ENCODE measurements at places on chromosomes 2 and 18.

DNA sequence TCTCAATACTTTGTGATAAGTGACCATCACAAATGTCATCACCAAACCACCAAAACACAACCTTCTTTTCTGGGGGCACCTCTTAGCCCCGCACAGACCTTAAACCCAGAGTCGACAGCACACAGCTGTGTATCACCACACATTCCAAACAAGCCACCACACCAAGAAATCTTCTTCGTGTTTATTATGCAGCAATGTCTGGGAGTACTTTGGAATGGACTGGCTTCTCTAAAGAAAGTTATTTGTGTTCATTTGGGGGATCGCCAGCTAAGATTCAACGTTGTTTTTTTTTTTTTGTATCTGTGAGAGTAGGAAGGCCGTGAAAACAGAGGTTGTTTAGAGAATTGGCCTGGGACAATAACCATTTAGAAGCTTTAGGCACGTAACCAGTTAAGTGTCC lies 1.1 kb upstream of the MTA3 start:
- H3K27ac ChIP-seq, result no peak overlapping the region
- H3K27me3 ChIP-seq, result peaks cover 11% of the 10 kb centered on the region
- H3K36me3 ChIP-seq, result peaks cover 9% of the 10 kb centered on the region

DNA sequence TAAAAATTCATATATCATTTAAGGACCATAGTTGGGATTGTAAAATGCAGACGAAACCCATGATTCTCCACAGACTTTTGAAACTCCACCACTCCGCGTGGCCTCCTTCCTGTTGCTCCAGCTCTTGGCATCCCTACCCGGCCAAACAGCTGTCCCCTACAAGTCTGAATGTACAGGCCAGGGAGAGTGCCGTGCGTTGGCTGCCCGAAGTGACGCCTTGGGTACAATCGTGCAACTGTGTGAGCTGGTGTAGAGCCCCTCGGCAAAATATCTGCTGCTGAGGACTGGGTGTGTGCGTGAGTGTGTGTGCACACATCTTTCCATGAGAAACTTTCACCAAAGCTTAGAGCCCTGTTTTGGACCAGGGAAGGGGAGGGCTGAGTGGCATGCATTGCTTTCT lies 43.8 kb upstream of the ZNF516 start:
- H3K27ac ChIP-seq, result no peak overlapping the region
- no peak overlapping the region for H3K4me3 ChIP-seq
- H3K27me3 ChIP-seq, result peaks cover 2% of the 10 kb centered on the region

GRCh38 chr2:9430316-9431293 lies 7.2 kb downstream of the CPSF3 start:
- H3K27ac ChIP-seq, result peak overlapping the region; percentile 78
- no peaks in the 10 kb centered on the region for H3K27me3 ChIP-seq
- DNase-seq, result no peak
- peaks cover 53% of the 10 kb centered on the region for H3K36me3 ChIP-seq
- peaks cover 18% of the 10 kb centered on the region for H3K4me1 ChIP-seq
- no peak overlapping the region for H3K4me3 ChIP-seq

- no peak for DNase-seq
- H3K4me1 ChIP-seq, result peaks cover 33% of the 10 kb centered on the region
- H3K36me3 ChIP-seq, result no peaks in the 10 kb centered on the region
- H3K4me3 ChIP-seq, result no peak overlapping the region
- no peak overlapping the region for H3K27ac ChIP-seq
These were observed 3.7 kb upstream of the GAD1 start for GRCh38 chr2:170812710-170813600.

GRCh38 chr2:165634282-165634681 lies 159.8 kb downstream of the GALNT3 start:
- H3K36me3 ChIP-seq, result no peaks in the 10 kb centered on the region
- H3K4me3 ChIP-seq, result no peak overlapping the region
- no peak for DNase-seq
- H3K27ac ChIP-seq, result no peak overlapping the region

DNA sequence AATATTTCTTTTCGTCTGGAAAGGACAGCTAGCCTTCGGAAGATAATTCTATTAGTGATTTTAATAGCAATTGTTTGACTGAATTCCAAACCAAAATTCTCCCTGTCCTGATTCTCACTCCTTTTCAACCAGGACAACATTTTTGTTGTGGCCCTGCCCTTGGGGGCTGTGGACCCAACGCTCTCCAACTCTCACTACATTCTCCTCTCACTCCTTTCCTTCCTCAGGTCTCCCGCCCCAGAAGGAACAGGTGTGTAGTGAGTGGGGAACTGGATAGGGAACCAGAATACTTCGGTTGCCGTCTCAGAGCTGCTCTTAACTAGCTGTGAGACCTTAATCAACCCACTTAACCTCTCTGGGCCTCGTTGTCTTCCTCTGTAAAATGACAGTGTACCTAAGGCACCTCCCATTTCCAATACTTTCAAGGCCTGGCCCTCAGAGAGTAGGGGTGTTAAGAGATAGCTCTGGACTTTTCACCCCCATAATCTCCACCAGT lies 638 bp upstream of the ADD2 start:
- peaks cover 19% of the 10 kb centered on the region for H3K4me1 ChIP-seq
- DNase-seq, result no peak
- H3K27me3 ChIP-seq, result peaks cover 60% of the 10 kb centered on the region
- no peak overlapping the region for H3K4me3 ChIP-seq
- H3K27ac ChIP-seq, result no peak overlapping the region
- H3K36me3 ChIP-seq, result peaks cover 4% of the 10 kb centered on the region

GRCh38 chr2:71503837-71504236 lies 50.5 kb downstream of the DYSF start:
- no peak overlapping the region for H3K27ac ChIP-seq
- no peak for DNase-seq
- H3K4me1 ChIP-seq, result no peaks in the 10 kb centered on the region
- H3K4me3 ChIP-seq, result no peak overlapping the region

DNA sequence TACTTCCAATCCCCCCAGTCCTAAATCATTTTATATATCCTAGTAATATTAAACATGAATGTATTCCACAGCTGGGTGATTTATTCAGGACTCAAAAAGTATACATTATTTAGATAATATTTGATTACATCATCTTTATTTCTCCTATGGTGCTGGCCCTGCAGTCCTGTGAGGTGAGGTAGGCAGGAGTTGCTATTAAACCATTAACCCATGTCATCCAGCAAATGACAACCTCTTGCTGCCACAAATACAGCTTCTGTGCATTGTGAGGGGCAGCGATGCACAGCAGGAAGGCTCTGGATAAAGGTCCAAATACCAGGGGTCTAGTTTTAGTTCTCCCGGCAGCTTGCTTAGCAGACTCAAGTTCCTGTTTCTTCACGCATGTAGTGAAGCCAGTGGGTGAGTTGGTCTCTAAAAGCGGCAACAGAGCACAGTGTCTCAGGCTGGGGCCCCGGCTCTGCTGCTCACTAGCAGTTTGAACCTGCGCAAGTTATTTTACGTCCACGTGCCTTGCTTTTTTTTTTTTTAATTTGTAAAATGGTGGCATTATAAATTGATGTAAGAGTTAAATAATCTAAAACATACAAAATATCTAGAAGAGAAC lies 36.1 kb downstream of the INSIG2 start:
- no peak for DNase-seq
- H3K36me3 ChIP-seq, result no peaks in the 10 kb centered on the region
- H3K27me3 ChIP-seq, result peaks cover 28% of the 10 kb centered on the region
- no peak overlapping the region for H3K4me3 ChIP-seq
- no peaks in the 10 kb centered on the region for H3K4me1 ChIP-seq
- H3K27ac ChIP-seq, result no peak overlapping the region

GRCh38 chr2:219637842-219638185 lies 10.4 kb downstream of the SLC4A3 start:
- H3K4me1 ChIP-seq, result peaks cover 6% of the 10 kb centered on the region
- H3K27ac ChIP-seq, result no peak overlapping the region
- no peaks in the 10 kb centered on the region for H3K36me3 ChIP-seq
- H3K4me3 ChIP-seq, result no peak overlapping the region

GRCh38 chr18:46445522-46446313 lies 211.3 kb downstream of the LOXHD1 start:
- H3K27me3 ChIP-seq, result peaks cover 17% of the 10 kb centered on the region
- H3K4me1 ChIP-seq, result no peaks in the 10 kb centered on the region
- no peak overlapping the region for H3K27ac ChIP-seq
- peaks cover 2% of the 10 kb centered on the region for H3K36me3 ChIP-seq
- H3K4me3 ChIP-seq, result no peak overlapping the region

Measured in activated CD4-positive, alpha-beta memory T cell treated with anti-CD3 and anti-CD28 coated beads, Interleukin-2, amount 10 ng/mL, durations not matched to agents 7 days and 5 days (primary cell).